Neural progenitor cell (in vitro differentiated cells): ENCODE measurements at places on chromosomes 3 and 15. TPM values are rescaled to one million over a fixed set of nuclear protein-coding genes. Genes with fewer than 3 reads are reported as not detected.

DNA sequence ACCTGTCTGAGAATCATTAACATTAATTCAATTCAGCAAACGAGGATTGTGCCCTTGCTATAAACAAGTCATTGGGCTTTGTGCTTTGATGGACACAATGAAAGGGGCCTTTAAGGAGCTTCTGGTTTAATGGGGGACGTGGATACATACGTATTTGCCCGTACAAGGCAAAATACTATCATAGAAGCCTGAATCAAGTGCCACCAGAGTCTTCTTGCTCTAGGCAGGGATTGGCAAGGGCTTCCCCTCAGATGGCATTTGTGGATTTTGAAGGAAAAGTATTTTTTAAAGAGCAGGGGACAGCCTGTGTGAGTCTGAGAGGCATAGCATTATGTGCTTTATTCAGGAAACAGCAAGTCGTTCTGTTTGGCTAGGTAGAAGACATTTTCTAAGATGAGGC lies 83.7 kb upstream of the NEDD4 start:
- no peaks in the 10 kb centered on the region for H3K27me3 ChIP-seq
- peak; percentile 5 for DNase-seq
- no peaks in the 10 kb centered on the region for H3K36me3 ChIP-seq
- H3K27ac ChIP-seq, result no peak overlapping the region

- H3K27ac ChIP-seq, result no peak overlapping the region
- no peak overlapping the region for H3K4me3 ChIP-seq
- H3K36me3 ChIP-seq, result no peaks in the 10 kb centered on the region
Observed at GRCh38 chr3:172739462-172739861, 11.1 kb upstream of the ECT2 start.

- H3K36me3 ChIP-seq, result no peaks in the 10 kb centered on the region
- no peaks in the 10 kb centered on the region for H3K4me1 ChIP-seq
- H3K27me3 ChIP-seq, result no peaks in the 10 kb centered on the region
- DNase-seq, result no peak
- H3K27ac ChIP-seq, result no peak overlapping the region
Observed at GRCh38 chr3:171489348-171489747, 29.1 kb upstream of the TNIK start.

DNA sequence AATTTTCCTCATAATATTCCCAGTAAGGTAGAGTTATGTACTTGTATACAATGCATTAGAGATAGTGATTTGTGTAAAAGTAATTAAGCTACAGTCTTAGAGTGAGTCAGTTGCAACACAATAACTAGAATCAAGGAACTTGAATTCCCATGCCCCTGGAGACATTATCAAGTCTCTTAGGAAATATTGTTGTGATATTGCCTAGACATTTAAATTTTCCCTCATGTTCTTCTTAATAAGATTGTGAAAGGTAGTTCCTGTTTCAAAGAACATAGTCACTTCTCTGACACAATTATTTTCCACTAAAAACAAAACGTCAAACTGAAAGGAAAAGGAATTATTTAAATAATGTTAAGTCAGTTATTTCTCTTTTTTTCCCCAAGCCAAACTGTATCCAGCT lies 13.0 kb upstream of the ATP1B3 start:
- H3K4me1 ChIP-seq, result peaks cover 14% of the 10 kb centered on the region
- no peak overlapping the region for H3K4me3 ChIP-seq
- H3K36me3 ChIP-seq, result no peaks in the 10 kb centered on the region
- no peak overlapping the region for H3K27ac ChIP-seq
- no peaks in the 10 kb centered on the region for H3K27me3 ChIP-seq
- no peak for DNase-seq

- peaks cover 8% of the 10 kb centered on the region for H3K4me1 ChIP-seq
- no peak overlapping the region for H3K27ac ChIP-seq
- no peaks in the 10 kb centered on the region for H3K36me3 ChIP-seq
- H3K27me3 ChIP-seq, result no peaks in the 10 kb centered on the region
Observed at GRCh38 chr3:69232482-69232881, 110.1 kb upstream of the LMOD3 start.

GRCh38 chr3:26029321-26029720 lies 239.4 kb downstream of the OXSM start:
- H3K27me3 ChIP-seq, result no peaks in the 10 kb centered on the region
- no peaks in the 10 kb centered on the region for H3K36me3 ChIP-seq
- H3K4me3 ChIP-seq, result no peak overlapping the region
- H3K4me1 ChIP-seq, result no peaks in the 10 kb centered on the region

GRCh38 chr3:151926956-151927355 lies 53.5 kb downstream of the SUCNR1 start:
- no peak overlapping the region for H3K27ac ChIP-seq
- DNase-seq, result no peak
- H3K27me3 ChIP-seq, result no peaks in the 10 kb centered on the region
- peaks cover 15% of the 10 kb centered on the region for H3K4me1 ChIP-seq
- no peaks in the 10 kb centered on the region for H3K36me3 ChIP-seq
- no peak overlapping the region for H3K4me3 ChIP-seq

- no peaks in the 10 kb centered on the region for H3K36me3 ChIP-seq
- peaks cover 83% of the 10 kb centered on the region for H3K27me3 ChIP-seq
- DNase-seq, result peak; percentile 69
- peak overlapping the region; percentile 70 for H3K4me3 ChIP-seq
Observed at GRCh38 chr15:63502843-63503738, 1.3 kb upstream of the USP3 start.

DNA sequence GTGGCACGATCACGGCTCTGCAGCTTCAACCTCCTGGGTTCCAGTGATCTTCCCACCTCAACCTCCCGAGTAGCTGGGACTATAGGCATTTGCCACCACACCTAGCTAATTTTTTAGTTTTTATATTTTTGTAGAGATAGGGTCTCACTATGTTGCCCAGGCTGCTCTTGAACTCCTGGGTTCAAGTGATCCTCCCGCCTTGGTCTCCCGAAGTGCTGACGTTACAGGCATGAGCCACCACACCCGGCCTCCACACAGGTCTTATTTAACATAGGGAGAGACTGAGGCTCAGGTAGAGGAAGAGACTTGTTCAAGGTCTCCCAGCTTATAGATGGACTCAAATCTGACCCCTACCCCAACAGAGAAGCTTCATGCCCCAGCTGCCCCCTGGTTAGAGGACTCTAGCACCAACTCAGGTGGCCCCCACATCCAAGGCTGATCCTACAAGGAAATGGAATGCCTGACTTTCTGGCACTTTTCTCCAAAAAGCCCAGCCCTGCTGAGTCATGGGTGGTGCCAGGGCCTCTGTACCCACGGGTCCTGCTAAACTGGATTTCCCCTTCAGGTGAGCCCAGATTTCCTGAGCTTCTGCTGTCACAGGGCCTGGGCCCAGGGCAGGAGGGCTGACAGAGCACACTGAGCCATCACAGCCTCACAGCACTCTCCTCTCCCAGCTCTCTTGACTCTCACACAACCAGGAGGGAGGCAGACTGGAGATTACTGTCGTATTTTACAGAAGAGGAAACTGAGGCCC lies 5.6 kb downstream of the TMEM40 start:
- H3K36me3 ChIP-seq, result no peaks in the 10 kb centered on the region
- H3K4me1 ChIP-seq, result peaks cover 4% of the 10 kb centered on the region
- H3K27me3 ChIP-seq, result no peaks in the 10 kb centered on the region
- H3K4me3 ChIP-seq, result no peak overlapping the region

GRCh38 chr3:67468511-67468910 lies 185.9 kb downstream of the SUCLG2 start:
- no peaks in the 10 kb centered on the region for H3K27me3 ChIP-seq
- H3K36me3 ChIP-seq, result no peaks in the 10 kb centered on the region
- H3K4me1 ChIP-seq, result peaks cover 6% of the 10 kb centered on the region
- no peak overlapping the region for H3K27ac ChIP-seq

DNA sequence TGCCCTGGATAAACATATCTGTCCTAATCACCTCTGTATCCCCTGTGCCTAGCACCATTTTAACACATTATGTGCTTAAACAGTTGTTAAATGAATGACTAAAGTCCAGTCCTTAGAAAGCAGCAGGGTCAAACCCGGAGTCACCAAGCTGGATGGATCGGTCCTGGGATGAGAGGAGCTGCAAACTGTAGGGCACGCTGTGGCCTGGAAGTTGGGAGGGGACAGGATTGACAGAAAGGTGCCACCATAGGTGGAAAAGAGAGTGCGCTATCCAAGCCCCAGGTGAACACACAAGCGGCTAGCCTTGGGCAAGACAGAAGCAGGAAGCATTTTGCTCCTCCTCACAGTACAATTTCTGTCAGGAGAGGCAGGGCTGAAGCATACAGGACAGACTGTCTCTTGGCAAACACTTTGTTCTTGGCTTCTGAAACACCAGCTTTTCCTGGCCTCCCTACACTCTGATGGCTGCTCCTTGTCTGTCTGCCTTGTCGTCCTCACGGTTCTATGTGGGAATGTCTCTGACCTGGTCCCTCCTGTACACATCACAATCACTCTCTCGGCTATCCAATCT lies 48.4 kb upstream of the KY start:
- no peak overlapping the region for H3K4me3 ChIP-seq
- H3K27ac ChIP-seq, result no peak overlapping the region
- H3K4me1 ChIP-seq, result peaks cover 9% of the 10 kb centered on the region

DNA sequence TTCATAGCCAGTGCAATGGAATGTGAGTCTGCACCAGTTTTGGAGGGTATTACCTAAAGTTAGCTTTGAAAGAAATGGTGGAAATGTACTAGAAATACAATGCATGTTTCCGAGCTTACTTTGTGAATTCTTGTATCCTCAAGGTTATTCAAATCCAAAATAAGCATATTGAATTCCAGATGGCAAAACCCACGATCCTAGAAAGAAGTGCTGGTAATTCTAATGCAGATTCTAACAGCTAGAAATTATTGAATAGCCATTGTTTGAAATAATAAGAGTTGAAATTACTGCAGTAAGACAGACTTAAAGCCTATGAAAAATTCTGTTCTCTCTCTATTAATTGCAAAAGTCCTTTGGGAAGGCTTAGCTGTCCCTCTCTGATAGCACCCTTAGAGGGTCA lies 258.4 kb downstream of the CHL1 start:
- H3K27ac ChIP-seq, result no peak overlapping the region
- no peak overlapping the region for H3K4me3 ChIP-seq
- no peaks in the 10 kb centered on the region for H3K27me3 ChIP-seq
- no peaks in the 10 kb centered on the region for H3K36me3 ChIP-seq

DNA sequence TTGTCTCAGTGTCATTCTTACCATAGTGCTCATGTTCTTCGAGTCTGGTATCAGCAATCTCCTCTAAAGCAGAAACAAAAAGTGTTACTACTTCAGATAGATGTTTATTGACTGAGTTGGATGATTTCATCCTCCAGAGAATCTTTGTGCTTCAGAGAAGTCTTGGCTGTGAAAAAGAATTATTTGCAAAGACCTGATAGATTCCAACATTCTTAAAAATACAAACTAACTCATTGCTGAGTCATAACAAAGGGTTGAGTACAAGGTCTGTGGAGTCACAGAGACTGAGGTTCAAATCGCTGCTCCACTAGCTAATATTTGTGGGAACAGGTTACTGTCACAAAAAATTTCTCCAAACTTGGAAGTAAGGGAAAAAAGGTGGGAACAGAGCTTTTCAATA lies 9.0 kb upstream of the STRIT1 start:
- DNase-seq, result no peak
- no peaks in the 10 kb centered on the region for H3K4me1 ChIP-seq
- no peak overlapping the region for H3K4me3 ChIP-seq

- peaks cover 5% of the 10 kb centered on the region for H3K4me1 ChIP-seq
- no peak overlapping the region for H3K27ac ChIP-seq
- no peak for DNase-seq
- no peaks in the 10 kb centered on the region for H3K27me3 ChIP-seq
Observed at GRCh38 chr15:88636050-88636449, 2.8 kb upstream of the ISG20 start.

DNA sequence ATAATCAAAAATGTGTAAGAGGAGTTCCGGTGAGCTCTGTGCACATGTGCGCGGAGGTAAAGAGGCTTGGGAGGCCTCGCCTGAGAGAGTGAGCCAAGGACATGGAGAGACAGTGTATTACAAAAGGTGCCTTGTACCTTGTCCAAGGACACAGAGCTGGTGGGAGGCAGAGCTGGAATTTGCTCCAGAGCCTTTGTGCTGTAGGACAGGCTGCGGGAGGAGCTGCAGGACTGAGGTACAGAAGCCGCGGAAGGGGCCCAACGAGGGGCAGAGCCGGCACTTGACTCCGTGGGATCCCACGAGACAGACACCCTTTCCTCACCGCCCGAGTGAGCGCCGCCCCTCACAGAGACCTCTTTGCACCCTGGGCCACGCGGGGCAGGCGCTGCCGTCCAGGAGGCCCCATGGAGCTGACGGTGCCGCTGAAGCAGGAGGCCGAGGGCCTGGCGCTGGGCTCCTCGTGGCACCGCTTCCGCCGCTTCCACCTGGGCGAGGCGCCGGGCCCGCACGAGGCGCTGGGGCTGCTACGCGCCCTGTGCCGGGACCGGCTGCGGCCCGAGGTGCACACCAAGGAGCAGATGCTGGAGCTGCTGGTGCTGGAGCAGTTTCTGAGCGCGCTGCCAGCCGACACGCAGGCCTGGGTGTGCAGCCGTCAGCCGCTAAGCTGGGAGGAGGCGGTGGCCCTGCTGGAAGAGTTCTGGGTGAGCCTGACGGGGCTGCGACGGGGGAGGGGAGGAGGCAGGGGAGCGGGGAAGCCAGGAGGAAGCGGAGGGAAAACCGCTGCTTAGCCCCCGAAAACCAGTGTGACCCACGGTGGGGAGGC lies 68.7 kb downstream of the SLTM start:
- no peak overlapping the region for H3K27ac ChIP-seq
- DNase-seq, result peak; percentile 39
- H3K27me3 ChIP-seq, result no peaks in the 10 kb centered on the region
- H3K36me3 ChIP-seq, result no peaks in the 10 kb centered on the region
- no peak overlapping the region for H3K4me3 ChIP-seq
- no peaks in the 10 kb centered on the region for H3K4me1 ChIP-seq

DNA sequence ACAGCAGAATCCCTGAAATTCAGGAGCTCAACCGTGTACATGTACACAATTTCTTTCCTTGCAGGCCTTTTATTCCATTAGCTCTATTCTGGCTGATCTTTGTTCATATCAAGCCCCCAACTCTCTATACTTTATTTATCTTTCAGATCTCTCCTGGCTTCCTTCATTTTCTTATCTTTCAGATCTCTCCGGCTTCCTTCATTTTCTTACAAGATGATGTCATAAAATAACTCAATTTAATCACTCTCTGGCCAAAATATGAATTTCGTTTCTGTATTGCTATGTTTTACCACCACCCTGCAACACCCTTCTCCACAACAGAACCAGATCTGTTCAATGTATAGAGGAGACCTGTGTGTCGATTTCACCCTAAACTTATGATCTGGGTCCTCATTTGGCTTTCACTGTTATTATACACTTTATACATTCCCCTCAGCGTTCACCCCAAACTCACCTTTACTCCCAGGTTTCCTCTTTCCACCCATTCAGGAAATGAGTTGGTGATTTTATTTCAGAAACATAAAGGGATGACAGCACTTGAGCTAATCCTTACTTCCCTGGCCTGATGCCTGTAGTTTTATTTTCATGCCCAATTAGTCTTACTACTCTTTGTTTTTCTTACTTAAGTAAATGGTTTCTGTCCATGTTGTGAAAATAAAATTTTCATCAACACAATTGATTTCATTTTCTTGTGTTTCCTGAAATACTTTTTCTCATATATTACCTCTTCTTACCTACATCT lies 195.5 kb downstream of the BCHE start:
- no peaks in the 10 kb centered on the region for H3K27me3 ChIP-seq
- DNase-seq, result no peak
- no peaks in the 10 kb centered on the region for H3K36me3 ChIP-seq
- H3K4me1 ChIP-seq, result no peaks in the 10 kb centered on the region
- H3K4me3 ChIP-seq, result no peak overlapping the region
- H3K27ac ChIP-seq, result no peak overlapping the region

Gene NR2E3
- 0.28 TPM in 1 of 2 replicates, not detected in the other for total RNA-seq

Gene AADAC
- total RNA-seq, result not detected in 2 replicates

Gene FBXW12
- total RNA-seq, result 0.82 and 1.4 TPM in 2 replicates
